ENCODE measurements at places on chromosomes 12 and 14.

GRCh38 chr12:89980236-89980635 is 271.6 kb upstream of the ATP2B1 start:
- DNase-seq = no peak

GRCh38 chr12:47202176-47202575 is 122.4 kb upstream of the AMIGO2 start:
- no peak for DNase-seq

DNA sequence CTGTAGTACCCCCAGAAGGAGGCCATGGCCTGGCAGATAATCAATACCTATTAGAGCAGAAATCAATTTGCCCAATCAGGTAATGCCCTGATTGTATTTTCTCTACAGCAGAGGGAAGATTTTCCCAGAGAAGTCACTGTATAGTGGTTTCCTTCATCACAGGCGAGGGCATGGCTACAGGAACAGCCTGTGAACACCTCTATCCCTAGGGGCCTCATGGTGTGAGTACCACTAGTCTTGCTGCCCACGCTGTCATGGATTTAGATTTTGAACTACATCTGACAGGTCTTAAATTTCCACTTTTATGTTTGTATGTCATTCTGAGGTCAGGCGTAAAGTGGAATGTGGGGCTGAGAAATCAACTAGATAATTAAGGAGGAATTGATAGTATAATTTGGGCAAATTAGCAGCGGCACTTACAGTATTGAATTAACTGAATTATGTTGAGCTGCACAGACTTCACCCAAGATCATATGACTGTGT is 42.4 kb upstream of the STXBP6 start:
- DNase-seq = no peak

DNA sequence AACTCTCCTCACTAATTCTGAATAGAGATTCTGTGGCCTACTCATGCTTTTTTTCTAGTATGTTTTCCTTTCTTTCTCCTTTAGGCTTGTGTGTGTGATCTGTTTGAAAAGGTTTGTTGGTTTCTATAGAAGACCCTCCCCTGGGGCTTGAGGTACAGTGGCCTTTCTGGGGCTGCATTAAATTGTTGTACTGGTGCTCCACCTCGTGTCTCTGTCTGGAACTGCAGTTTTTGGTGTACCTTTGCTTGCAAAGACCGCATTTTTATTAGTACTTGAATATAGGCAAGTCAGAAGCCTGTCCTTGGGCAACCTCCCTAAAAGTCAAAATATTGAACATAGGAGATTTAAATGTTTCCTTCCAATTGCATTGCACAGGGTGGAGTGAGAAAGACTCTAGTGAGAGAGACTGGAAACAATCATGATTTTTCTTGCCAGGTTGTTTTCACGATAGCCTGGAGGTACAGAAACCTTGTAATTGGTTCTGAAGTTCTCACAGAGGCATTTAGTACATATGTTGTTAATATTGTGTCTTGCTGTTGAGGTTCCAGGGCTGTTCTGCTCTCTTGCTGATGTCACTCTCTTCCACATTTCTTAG is 39.0 kb downstream of the SLCO1B1 start:
- DNase-seq = no peak

GRCh38 chr14:24481622-24482324 is 26.3 kb downstream of the CMA1 start:
- no peak for DNase-seq

All from cortex of kidney (tissue), 1 donor.